ENCODE measurements at places on chromosomes 5 and 9.

GRCh38 chr5:157026789-157027424 is 32.0 kb downstream of the HAVCR1 start:
- DNase-seq = peak; percentile 12

DNA sequence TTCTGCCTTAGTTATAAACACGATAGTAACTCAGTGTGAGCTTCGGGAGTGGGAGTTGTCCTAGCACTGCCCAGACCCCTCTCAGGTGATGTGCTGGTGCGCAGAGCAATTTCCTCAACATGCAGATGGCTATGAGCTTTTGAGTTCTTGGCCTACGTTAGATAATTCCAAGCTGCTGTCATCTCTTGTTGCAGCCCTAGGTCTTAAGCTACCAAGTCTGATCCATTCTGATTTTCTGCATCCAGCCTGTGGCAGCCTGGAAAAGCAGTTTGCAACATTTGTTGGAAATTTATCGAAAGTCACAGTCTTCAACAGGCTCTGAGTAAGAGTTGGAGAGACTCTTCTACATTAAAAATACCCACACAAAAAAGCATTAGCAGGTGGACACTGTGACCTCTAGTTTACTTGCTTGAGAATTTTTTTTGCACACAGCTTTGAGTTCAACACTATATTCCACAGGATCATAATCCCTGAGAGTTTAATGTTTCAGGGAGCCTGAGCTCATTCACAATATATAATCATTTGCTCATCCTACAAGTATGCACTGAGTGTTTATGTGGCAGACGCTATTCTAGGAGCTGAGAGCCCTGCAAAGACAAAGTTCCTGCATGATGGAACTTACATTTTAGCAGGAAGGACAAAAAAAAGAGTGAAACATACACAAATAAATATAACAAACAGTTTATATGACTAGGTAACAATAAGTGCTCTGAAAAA is 91.6 kb downstream of the UBE2QL1 start:
- DNase-seq = no peak

GRCh38 chr5:71528206-71528605 is 58.9 kb upstream of the MCCC2 start:
- no peak for DNase-seq

GRCh38 chr5:137190031-137190430 is 309.1 kb downstream of the SPOCK1 start:
- no peak for DNase-seq

- DNase-seq = no peak
These were observed 52.7 kb upstream of the ARL15 start for GRCh38 chr5:54362992-54363625.

GRCh38 chr9:8533681-8534080 is 734.1 kb upstream of the DMAC1 start:
- DNase-seq = no peak

DNA sequence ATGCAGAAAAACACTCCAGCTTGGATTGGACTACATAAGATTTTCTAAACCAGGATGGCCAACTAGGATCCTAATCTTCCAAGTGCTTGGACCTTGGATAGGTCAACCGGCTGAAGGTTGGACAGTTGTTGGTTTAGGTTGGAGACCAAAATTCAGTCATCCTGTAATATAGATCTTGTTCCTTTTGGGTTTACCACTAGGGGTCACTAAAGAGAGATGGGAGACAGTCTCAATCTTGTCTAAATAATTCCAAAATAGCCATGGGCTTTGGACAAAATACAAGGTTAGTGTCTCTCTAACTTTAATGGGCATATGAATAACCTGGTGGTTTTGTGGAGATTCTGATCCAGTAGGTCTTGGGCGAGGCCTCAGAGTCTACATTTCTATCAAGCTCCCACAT is 148.7 kb upstream of the ERCC6L2 start:
- no peak for DNase-seq

GRCh38 chr5:83426855-83427254 is 44.7 kb upstream of the VCAN start:
- no peak for DNase-seq

DNA sequence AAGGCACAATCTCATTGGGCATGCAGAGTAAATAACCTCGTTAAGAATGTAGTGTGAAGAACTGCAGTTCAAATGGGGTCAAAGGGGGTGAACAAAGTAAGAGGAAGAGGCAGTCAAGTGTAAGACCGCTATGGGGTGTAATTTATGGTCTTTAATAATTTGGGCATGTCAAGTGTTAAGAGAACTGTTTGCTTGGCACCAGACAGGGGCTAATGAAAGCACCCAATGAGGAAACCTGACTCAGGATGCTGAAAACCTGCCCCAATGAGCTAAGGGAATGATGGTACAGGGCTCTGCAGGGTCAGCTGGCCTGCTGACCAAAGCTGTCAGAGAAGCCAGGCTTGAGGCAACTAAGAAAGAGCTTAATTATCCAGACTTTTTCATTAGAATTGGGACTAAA is 368.1 kb downstream of the DTWD2 start:
- DNase-seq = no peak

DNA sequence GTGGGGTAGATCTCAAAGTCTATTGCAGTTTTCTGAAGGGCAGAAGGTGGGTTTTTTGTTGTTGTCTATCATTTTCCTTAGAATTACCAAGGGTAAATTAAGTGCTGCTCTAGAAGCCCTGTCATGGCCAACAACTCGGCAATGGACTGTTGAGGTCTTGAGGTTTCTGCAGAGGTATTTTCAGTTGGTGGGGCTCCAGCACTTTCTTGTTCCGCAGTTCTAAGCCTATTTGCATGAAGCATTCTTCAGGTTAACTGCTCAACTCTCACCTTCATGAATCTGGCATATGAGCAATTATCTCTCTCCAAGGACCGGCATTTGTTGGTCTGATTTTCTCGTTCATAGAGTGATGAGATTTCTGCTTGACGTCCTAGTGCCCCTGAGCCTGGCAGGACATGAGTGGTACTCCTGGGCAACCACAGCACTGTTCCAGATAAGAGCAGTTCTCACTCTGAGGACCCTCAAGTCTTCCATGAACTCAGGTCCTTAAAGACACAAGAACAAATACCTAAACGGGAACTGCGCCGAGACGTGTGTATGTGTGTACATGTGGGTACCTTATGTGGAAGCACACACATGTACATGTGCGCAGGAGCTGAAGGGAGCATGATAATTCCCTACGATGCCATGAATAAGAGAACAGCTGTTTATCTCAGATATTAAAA is 544.5 kb downstream of the CSNK1G3 start:
- no peak for DNase-seq

DNA sequence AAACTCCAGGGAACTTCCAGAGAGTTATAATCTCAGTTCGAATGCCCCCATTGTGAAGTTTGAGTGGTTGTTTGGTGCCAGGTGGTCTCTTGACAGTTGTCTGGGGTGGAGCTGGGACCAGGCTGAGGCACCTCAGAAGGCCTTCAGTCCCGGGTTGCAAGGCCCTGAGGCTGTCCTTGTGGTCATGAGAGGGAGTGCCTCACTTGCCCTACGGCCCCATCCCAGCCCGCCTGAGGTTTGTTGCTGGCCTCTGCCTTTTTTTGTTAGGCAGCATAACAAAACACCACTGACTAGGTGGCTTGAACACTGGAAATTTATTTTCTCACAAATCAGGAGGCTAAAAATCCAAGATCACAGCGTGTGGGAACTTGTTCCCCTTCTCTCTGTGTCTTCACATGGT is 73.0 kb upstream of the PAPPA start:
- DNase-seq = no peak

DNA sequence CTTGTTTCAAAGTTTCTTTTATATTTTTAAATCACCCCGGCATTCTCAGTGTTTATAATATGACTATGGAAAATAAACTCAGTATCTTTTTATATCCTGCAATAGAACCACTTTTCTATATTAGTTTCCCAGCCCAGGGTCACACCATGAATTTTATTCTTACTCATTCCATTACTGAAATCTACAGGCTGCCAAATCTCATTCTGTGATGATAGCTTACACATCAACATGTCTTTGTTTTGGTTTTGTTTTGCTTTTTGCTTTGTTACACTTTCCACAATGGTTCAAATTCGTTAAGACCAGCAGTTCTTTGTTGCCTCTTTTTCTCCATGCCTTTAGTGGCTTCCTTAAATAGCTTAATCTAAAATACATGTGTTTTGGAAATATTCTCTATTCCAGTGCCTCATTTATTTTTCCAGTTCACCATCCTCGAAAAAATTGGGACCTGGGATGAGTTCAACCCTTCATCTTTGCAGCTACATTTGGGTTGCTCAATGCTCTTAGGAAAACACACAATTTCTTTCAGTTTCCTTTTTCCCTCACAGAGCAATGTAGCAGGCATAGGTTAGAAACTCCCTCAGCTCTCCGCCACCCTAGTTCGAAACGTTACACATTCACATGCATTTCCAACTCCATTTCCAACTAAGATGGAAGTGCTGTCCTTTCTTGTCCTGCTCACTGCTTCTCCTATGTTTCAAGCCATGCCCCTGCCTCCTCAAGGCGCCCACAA is 1146.3 kb downstream of the MAT2B start:
- no peak for DNase-seq

- DNase-seq = no peak
These were observed 27.7 kb downstream of the ELAVL2 start for GRCh38 chr9:23798325-23798724.

DNA sequence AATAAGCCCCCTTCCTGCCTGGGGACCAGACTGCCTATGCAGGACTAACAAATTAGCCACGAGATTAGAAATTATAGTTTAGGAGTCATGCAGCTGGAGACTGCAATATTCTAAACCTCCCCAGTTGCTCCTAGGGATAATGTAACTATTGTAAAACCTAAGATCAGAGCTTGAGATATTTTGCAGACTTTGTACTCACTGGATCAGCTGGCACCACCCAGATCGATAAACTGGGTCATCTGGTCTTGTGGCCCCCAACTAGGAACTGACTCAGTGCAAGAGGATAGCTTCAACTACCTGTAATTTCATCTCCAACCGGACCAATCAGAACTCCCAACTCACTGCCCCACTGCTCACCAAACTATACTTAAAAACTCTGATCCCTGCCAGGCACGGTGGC is 38.2 kb downstream of the DNAJC21 start:
- no peak for DNase-seq

DNA sequence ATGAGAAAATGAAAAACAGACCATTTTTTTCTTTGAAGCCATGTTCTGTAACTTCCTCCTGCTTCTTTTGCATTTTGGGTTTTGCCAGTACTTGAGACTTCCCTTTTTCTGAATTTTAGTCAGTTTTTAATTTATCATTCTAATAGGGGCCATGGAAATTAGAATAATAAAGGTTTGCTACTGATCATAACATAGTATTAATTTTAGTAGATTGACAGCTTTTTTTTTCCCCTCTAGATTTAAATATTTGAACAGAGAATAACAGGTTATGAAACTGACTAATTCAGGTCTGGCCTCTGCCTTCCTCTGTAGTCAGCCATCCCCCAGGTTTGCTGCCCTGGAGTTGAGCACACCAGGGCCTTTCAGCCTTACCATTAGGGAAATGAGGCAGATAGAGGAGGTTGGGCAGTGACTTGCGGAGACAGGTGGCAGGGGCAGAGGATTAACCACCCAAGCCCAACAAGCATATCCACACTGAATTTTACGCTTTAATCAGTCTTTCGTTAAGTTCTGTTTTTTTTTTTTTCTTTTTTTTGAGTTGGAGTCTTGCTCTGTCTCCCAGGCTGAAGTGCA is 80.1 kb upstream of the TNFAIP8 start:
- peak; percentile 66 for DNase-seq

DNA sequence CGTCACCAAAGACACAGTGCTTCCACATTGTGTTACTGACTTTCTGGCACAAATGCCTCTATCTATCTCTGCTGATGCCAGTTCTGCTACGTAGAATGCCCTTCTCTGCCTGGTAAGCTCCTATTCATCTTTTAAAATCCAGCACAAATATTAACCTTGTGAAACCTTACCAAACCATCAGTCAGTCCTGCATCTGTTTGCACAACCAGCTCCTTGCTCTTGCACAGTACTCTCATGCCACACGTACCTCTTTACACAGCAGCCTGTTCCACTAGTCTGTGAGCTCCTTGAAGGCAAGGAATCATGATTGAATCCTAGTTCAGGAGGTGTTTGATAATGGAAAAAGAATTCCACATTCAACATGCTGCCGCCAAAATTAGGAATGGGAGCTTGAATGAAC is 56.3 kb downstream of the TEX10 start:
- no peak for DNase-seq

DNA sequence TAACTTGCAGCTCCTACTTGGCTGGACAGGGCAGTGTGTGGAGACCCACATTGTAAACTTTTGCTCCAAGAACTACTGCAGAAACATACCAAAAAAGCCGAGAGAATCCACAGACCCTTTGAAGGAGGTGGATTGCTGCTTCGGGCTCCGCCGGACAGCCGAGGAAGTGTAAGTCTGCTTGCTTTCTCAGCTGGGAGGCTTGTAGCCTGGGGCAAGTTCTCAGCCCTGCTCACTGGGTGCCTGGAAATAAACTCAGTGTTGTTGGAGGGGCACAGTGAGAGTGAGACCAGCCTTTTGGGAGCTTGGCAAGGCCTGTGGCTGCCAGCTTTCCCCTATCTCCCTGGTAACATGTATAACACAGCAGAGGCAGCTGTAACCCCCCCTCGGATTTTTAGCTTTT is 215.6 kb downstream of the SYK start:
- DNase-seq = no peak

GRCh38 chr9:101536938-101537337 is 3.3 kb downstream of the RNF20 start:
- DNase-seq = peak; percentile 50

GRCh38 chr5:128427921-128428320 is 110.1 kb downstream of the FBN2 start:
- no peak for DNase-seq

GRCh38 chr9:10612641-10613398 is at the start of gene PTPRD:
Gene PTPRD (minus strand): TSS chr9:10613002.
- peak; percentile 27 for DNase-seq

Measured in activated CD4-positive, alpha-beta memory T cell treated with anti-CD3 and anti-CD28 coated beads for 36 hours (primary cell).